A549 treated with GW870086 at 1 μM for 4 hours (cell line): ENCODE measurements at places on chromosomes 1 and 21. TPM values are rescaled to one million over a fixed set of nuclear protein-coding genes. Genes with fewer than 3 reads are reported as not detected.

Gene ITLN2
- 0.30 to 0.93 TPM (median 0.57 TPM) in 5 replicates for total RNA-seq

Gene AVPR1B
- total RNA-seq, result not detected in 5 replicates

Gene ELOVL1
- 132 to 153 TPM (median 140 TPM) in 5 replicates for total RNA-seq

Gene RHCE
- total RNA-seq, result 0.09 to 0.17 TPM (median 0.14 TPM) in 4 of 5 replicates, not detected in the other

Gene NR1I3
- 0.26 TPM in 1 of 5 replicates, not detected in the others for total RNA-seq

Gene GABPB2
- total RNA-seq, result 2.9 to 3.5 TPM (median 3.0 TPM) in 5 replicates

Gene CDC42BPA
- total RNA-seq, result 7.7 to 11.4 TPM (median 10.3 TPM) in 5 replicates

Gene LAMC2
- 21.1 to 27.1 TPM (median 24.9 TPM) in 5 replicates for total RNA-seq

Gene PCNX2
- 8.5 to 10.5 TPM (median 9.1 TPM) in 5 replicates for total RNA-seq

Gene PDZK1IP1
- 6.2 to 9.4 TPM (median 8.5 TPM) in 5 replicates for total RNA-seq

Gene BMP8B
- 4.4 to 5.5 TPM (median 5.0 TPM) in 5 replicates for total RNA-seq

Gene SLC1A7
- 0.05 TPM in 1 of 5 replicates, not detected in the others for total RNA-seq

Gene SLC35D1
- 6.6 to 8.5 TPM (median 7.6 TPM) in 5 replicates for total RNA-seq

Gene USH2A
- not detected in 5 replicates for total RNA-seq

Gene NPL
- total RNA-seq, result 0.40 to 1.3 TPM (median 0.75 TPM) in 5 replicates
